ENCODE measurements at places on chromosomes 2 and 18.

GRCh38 chr2:72834596-72834995 lies 8.8 kb upstream of the EXOC6B start:
- no peak for DNase-seq

DNA sequence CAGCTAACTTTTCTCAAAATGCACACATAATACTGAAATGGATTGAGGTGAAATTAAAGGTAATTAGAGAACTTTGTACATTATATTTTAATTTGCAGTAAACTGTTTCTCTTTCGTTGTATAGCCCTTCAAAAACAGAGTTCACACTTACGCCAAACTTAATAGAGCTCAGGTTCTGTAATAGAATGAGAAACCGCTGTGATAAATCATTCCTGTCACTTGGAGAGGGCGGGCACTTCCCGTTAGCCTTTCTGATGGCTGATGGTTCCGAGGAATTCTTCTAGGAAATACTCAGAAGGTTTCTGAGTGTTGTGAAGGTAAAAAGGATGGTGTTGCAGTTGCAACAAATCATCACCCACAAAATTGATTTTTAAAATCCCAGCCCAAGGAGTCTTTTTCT lies 155.8 kb upstream of the ALKAL2 start:
- no peak for DNase-seq

DNA sequence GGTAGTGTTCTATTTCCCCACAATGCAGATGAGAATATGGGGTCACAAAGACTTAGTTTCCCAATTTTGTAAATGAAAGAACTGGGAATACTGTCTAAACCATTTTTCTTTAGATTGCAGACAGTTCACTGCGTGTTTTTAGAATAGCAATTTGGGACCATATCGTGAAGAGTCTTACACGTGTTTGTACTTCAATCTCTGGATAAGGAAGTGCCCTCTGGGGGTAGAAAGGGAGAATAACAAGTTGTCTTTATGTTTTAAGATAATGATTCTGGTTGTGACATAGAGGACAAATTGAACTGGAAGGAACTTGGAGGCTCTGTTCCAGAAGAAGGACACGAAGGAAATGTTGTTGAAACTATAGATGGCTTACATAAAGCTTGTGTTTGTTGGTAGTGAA lies 457.7 kb downstream of the CBLN2 start:
- DNase-seq, result no peak

DNA sequence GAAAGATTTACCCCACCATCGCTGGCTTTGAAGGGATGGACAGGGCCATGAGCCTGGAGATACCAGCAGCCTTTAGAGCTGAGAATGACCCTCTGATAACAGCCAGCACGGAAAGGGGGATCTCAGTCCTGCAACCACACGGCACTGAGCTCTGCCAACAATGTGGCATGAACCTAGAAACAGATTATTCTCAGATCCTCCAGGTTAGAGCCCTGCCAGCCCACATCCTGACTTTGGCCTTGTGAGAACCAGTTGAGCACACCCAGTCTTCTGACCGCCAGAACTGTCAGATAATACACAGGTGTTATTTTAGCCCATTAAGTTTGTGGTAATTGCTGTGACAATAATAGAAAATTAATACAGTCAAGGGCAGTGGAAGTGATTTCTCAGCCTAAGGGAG lies 9.4 kb upstream of the GNLY start:
- DNase-seq, result no peak

GRCh38 chr18:21534327-21534726 lies 66.2 kb downstream of the ESCO1 start:
- no peak for DNase-seq

DNA sequence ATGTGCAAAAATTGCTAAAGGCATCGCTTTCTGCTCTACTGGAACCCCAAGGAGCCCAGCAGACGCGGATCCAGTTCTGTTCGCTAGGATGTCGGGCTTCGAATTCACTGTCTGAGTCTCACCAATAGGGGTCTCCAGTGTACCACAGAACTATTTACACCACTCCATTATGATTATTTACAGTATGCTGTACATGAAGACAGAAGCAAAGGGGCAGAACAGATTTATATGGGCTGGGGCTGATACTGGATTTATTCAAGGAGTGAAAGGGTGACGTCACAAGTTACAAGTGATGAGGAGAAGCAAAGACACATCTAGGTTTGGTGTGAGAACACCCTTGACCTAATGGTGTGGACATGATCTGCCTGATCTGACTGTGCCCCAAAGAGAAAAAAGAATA lies 185.3 kb upstream of the ATP5MC3 start:
- no peak for DNase-seq

DNA sequence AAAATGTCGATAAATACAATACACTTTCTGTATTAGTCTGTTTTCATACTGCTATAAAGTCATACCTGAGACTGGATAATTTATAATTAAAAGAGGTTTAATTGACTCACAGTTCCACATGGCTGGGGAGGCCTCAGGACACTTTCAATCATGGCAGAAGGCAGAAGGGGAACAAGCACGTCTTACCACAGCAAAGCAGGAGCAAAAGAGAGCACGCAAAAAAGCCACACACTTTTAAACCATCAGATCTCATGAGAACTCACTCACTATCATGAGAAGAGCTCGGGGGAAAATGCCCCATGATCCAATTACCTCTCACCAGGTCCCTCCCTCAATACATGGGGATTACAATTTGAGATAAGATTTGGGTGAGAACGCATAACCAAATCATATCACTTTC lies 256.7 kb downstream of the ANAPC1 start:
- DNase-seq, result no peak

DNA sequence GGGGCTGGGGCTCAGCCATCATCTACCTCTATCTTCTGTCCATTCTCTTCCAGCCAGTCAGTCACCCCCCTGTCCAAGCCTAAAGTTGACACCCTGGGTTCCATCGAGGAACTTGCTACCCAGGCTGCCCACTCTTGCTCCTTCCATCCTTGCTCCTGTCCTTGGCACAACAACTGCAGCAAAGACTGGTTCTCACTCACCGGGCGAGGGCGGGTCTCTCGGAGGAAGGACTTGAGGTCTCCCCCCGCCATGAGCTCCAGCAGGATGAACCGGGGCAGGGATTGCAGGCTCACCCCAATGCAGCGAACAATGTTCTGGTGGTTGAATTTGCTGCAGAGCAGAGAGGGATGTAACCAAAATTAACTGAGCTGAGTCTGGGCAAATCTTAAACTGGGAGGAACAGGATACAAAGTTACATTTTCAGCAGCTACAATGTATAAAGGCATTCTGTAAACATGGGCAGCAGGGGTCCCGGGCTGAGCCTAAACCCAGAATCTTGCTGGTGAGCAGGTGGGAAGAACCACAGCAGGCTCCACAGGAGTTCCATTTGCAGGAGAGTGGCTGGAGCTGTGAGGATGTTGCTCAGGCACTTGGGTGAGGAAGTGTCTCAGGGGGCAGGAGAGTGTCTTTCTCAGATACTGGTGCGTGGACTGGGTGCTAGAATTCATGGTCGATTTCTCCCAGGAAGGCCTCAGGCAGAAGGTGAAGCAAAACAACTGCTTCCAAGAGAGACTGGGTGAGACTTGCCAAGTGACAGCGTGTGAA lies 105.5 kb downstream of the CLIP4 start:
- no peak for DNase-seq

- DNase-seq, result no peak
Observed at GRCh38 chr18:2979129-2979528, 33.8 kb downstream of the LPIN2 start.

DNA sequence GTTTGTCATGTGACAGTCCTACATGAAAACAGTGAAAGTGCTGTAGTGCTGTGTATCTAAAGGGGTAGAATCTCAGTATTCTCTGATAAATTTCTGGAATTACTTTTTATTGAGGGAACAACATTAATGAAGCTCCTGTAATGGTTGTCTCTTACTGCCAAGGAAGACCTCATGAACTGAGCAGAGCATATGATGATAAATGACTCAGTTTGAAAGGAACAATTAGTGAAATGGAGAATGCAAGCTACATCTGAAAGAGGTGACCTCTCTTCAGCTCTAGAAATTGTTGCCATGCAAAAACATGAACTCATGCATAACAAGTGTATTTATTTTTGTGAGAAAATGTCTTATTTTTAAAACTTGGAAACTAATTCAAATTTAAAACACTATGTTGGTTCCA lies 93.6 kb downstream of the SCN9A start:
- no peak for DNase-seq

- DNase-seq, result no peak
Observed at GRCh38 chr2:120347396-120348060, 1.6 kb downstream of the INHBB start.

DNA sequence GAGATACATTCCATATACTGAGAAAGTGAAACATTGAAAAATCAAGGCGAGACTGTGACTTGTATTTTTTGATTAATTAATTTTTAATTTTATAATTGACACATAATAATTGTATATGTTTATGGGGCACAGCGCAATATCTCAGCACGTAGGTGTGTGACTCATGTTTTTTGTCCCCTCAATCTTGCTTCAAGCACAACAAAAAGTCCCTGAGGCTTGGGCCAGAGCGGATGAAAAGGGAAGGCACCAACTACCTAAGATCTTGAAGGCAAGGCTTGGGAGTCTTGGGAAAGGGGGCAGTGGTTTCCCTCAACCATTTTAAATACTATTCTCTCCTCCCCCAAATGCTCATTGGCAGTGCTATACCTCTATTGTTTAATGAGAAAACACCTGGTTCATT lies 9.9 kb downstream of the SGPP2 start:
- no peak for DNase-seq

DNA sequence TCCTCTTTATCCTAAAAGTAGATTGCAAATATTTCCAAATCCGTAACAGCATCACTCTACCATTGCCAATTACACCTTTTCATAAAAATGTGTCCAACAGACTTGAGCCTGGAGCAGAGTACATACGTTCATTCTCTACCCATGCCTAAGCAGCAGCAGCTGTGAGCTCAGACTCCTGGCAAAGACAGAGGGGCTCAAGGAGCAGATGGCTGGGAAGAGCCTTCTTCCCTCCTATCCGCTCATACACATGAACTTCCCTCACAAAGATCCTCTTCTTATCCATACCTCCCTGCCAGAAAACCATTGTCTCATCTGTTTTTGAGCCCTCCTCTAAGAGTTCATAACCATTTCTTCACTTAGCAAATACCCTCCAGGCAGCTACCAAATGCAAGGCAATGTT lies 164.3 kb upstream of the ARL4C start:
- DNase-seq, result no peak

DNA sequence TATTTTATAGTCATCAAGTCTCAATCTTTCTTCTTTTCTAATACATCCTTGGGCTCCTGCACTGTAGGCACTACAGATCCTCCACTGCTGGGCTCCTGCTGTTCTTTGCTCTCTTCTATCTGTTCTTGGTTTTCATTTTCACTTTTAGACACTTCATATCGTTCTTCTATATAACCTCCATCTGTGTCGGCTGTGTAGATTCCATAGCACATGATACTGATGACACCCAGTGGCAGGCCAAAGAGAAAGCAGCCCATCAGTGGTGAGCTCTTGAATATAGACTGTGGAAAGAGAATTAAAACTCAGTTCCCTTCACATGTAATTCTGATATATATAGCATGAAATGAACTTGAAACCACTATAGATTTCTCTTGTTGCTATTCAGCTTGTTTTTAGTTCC lies 38.0 kb downstream of the TMX3 start:
- DNase-seq, result no peak

GRCh38 chr2:96145848-96146152 lies 560 bp upstream of the DUSP2 start:
- DNase-seq, result no peak

GRCh38 chr2:242027676-242028450 lies 158.3 kb downstream of the RTP5 start:
- DNase-seq, result no peak

DNA sequence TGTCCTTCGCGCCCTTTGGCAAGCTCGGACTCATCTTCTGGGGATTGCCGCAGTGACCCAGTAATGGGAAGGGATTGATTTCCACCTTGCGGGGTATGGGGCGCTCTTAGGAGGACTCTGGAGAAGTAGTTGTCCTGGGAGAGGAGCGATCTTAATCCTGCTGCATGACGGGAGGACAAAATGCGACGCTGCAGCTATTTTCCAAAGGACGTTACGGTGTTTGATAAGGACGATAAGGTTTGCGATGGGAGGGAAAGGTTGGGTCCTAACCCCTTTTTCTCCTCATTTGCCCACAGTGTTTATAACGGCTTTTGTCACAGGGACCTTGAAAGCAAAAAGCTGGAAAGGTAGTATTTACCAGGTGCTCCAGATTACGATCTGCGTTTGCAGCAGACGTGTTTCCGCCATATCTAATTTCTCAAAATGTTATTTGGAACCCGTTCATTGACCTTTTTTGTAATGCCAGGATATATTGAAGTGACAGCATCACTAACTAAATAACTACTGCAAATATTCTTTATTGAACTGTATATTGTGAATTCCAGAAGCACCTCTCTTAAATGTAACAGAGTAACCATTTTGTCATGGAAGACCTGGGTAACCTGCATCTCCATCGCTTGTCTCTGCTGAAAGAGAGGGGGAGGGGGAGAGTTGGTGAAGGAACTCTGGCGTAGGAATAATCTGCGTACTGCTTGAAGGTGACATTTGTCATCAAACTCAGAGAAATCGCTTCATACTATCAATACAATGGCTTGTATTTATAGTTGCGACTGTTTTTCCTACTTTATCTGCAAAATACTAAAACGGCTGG lies 590 bp downstream of the MDH1 start:
- DNase-seq, result no peak

DNA sequence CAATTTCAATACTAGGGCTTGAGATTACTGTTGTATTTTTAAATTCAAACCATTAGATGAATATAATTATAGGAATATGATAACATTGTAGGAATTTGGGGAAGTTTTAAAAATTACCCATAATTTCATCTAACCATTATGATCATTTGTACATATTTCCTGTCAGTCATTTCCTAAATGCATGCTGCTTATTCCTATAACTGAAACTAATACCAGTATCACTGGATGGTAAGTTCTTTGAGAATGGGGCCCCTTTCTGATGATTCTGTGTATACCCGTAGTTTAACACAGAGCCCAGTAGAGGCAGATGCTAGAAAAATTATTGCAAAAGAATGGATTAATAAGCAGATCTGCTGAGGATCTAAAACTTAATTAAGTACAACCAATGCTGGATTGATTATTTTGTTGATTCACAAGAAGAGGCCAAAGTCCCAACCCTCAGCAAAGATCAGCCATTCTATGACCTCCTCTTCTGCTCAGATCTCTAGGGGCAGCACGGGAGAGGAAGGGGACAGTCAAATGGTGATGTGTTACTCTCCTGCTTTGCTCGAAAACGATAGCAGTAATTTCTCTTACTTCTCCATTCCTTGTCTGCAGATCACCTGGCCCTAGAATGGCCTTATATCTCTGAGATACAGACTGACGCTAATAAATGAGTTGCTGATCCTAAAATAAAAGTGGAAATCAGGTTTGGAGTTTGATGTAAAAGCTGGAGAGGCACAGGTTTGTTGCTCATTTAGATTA lies 69.5 kb upstream of the PELI1 start:
- no peak for DNase-seq

DNA sequence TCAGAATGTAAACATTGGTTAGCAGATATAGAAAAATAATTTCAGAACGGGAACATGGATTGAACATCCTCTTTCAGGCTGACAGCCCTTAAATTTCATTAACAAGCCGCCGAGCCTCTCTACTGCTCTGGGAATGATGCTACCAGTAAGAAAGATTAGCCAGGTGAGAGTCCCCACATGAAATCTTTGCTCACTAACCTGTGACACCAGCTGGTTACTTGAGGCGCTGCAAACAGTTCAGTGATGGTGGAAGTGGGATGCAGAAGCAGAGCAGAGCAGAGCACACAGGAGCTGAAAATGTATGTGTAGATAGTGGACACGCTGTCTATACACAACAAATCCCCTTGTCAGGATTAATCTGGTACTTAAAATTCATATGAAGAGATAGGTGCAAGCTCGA lies 721.1 kb downstream of the DPP10 start:
- DNase-seq, result no peak
